ENCODE measurements at places on chromosomes 1 and 21.

- no peak for DNase-seq
Measured at GRCh38 chr1:51247499-51247898, 11.4 kb downstream of the RNF11 start.

- peak; percentile 78 for DNase-seq
Measured at GRCh38 chr1:172359491-172359999, 60.9 kb upstream of the C1orf105 start.

DNA sequence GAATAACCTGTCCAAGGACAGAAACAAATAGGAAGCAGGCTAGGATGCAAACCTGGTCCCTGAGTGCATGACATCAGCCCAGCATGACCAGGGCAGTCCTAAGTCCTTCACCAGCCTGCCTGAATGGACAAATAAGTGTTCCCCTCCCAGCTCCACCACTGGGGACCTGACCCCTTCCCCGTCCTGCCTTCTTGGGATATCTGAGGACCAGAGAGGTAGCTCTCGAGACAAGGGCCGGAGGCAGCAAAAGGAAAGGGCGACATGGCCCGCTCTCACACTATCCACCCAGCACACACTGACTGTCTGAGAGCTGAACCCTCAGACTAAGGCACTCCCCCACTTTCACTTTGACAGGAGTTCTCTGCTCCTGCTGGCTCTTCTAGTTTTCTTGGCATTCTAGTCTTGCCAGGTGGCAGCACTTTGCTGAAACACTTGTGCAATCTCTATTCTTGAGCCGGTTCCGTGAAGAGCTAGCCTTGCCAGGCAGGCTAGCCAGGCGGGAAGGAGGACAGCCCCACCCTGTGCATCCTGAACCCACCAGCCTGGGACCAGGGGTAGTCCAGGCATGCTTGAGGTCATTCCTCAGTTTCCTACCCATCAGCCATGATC lies 251.1 kb upstream of the RAB4A start:
- DNase-seq, result no peak

GRCh38 chr1:175891783-175892309 lies 148.5 kb upstream of the TNR start:
- no peak for DNase-seq

GRCh38 chr1:156615946-156616345 lies 3.3 kb upstream of the HAPLN2 start:
- no peak for DNase-seq

- no peak for DNase-seq
Measured at GRCh38 chr1:205791568-205792180, 16.4 kb upstream of the RAB29 start.

DNA sequence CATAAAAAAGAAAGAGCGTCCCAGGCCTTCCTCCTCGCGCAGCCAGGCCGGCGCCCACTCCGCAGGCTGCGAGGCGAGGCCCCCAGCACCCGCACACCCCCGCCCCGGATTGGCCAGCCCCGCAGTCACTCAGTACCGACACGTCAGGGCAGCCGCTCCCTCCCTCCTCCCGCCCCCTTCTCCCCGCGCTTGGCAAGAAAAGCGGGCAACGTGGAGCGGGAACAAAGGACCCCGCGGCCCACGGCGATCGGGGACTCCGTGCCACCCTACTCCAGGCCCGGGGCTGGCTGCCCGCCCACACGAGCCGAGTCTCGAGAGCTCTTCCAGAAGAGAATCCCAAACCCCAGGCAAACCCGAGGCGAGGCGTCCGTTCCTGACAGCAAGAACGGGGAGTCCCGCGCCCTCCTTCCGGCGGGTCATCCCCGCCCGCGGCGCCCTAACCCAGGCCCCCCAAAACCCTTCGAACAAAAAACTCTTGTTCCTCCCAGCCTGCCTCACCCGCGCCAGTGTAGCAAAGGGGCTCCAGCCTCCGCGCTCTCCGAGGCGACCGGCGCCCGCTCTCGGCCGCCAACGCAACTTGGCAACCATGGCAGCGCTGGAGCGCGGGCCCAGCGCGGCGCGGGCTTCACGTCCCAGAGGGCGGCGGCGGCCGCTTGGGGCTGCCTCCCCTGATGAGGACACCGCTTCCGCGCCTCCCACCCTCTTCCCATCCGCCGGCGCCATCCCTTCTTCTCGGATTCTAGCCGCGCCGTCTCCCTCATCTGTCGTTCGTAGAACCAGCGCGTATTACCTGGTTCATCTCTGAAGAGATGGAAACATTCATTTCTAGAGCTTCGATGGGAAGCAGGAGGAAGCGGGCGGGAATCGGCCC lies 645 bp downstream of the IVNS1ABP start:
- peak; percentile 80 for DNase-seq

DNA sequence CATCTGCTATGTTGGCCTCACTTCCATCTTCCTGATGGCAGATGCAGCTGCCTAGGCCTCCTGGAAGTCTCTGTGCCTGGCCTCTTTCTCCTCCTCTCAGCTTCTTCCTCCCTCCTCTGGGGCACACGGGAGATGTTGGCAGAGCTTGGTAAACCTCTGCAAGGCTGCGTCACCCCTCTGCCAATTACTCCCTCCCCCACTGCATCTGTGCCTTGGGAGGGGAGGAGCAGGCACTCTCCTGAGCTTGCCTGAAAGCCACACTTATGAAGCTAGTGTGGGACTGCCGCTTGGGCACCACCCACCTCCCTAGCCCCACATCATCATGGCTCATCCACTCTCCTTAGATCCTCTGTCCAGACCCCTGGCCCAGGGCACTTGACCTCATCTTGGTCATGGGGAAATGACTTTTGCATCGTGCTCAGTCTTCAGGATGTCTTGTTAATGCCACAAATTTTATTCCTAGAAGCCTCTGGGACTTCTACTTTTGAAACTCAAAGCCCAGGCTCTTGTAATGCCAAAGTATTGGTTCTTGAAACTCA lies 7.3 kb upstream of the TMEM51 start:
- DNase-seq, result no peak

- no peak for DNase-seq
Measured at GRCh38 chr1:203202431-203203245, 16.1 kb upstream of the CHI3L1 start.
